ENCODE measurements at places on chromosomes 1 and 21.

DNA sequence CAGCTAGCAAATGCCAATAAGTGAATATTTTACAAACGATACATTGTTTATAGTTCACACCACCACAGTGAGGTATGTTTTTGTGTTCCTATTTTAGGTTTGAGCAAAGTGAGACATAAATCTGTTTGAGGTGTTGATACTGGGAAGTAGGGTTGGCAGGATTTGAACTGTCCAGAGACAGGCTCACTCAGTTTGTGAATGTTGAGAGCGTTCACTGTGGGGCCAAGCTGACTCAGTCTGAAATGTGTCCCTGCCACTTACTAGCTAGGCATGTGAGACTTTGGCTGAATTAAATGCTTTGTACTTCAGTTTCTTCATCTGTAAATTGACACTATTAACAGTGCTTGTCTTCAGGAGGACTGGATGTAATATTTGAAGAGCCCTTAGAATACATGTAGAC, 35.1 kb downstream of the DIRAS3 start:
- no peak for DNase-seq

DNA sequence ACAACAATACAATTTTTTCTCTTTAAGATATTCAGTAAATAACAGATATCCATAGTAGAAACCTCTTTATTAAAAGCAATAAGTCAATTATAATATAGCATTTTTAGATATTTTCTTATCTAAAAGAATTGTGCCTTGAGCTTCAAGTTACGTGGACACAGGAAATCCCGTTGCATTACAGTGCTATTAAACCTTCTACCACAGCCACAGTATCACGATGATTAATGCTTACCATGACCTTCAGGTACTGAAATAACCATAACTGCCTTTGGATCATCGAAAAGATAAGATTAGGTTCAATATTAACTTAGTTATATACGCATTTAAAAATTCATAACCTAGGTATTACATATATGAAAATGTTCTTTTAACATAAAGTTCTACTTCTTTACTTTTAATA, 17.9 kb downstream of the B3GALNT2 start:
- DNase-seq: no peak

DNA sequence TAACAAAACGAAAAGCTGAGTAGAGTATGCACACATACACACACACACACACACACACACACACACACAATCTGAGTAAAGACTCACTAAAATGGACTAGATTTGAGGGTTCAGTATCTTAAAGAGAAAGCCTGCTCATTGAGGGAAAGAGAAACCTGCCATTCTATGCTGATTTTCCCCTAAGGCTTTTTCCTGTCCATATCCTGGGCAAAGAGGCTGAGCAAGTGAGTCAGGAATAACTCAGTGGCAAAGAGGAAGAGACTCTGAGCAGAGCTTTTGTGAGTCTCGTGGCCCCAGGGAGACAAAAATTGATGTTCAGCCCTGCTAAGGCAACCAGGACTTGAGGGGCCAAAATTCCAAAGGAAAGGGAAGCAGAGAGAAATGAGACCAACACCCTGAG, 37.3 kb upstream of the RUNX1 start:
- no peak for DNase-seq

DNA sequence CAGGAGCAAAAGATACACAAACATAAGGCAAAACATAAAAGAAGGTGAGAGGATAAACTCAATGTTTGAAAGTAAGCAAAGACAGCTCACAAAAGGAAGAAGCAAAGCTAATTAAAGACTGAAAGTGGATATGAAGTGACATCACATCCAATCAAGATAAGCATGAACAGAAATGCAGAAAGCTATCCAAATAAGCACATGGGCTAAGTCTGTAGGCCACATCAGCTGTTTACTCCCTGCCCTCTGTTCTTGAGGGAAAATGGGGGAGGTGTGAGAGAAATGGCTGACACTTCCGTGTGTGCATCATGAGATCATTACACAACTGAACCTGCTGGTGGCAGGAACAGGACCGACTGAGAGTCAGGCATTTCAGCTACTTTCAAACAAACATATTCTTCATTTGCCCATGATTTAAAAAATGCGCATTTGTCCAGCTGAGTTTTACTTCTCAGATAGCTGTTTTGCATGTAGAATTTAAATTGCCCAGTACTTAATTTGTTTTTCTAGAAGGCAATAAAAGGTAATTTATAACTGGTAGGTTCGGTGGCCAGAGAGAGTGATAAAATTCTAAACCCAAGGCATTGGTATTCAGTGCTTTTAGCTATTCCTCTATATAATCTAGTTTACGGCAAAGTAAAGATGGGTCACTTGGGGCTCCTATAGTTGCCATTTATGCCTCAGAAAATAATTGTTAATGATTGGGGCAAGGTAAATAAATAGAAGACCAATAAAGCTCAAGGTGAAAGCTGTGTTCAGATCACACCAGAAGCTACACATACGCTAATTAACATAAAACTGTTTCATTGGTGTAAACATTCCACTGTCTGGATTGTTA, 27.2 kb upstream of the MAN1A2 start:
- no peak for DNase-seq

DNA sequence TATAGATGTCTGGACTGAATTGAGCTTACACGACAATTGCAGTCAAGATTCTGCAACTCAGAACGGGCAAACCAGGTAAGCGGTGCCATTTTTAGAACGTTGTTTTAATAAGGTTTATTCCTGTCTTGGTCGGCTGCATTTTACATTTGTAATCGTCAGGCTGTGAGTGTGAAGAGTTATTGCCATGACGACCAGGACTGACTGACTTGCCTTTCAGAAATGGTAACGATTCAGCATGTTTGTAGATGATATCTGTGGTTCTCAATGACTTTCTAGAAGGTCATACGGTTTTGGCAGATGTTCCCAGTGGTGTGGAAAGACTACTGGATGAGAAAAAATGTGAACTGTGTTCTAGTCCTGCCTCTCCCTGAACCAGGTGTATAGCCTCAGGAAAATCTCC, 271.3 kb upstream of the B3GALT2 start:
- DNase-seq: no peak

- DNase-seq: no peak
These were observed 5.3 kb upstream of the TFF2 start for GRCh38 chr21:42356046-42356445.

- no peak for DNase-seq
These were observed 272.2 kb downstream of the PAPPA2 start for GRCh38 chr1:176735201-176735600.

- no peak for DNase-seq
These were observed 4.7 kb downstream of the POGK start for GRCh38 chr1:166843769-166844596.

- DNase-seq: no peak
These were observed 3.8 kb downstream of the ZNF672 start for GRCh38 chr1:248841702-248842395.

GRCh38 chr1:156412653-156413321, 43.8 kb downstream of the RHBG start:
- DNase-seq: no peak

- DNase-seq: no peak
These were observed 7.1 kb downstream of the BLACAT1 start for GRCh38 chr1:205448540-205449253.

GRCh38 chr1:66873111-66873510, 51.5 kb downstream of the DNAI4 start:
- DNase-seq: no peak

DNA sequence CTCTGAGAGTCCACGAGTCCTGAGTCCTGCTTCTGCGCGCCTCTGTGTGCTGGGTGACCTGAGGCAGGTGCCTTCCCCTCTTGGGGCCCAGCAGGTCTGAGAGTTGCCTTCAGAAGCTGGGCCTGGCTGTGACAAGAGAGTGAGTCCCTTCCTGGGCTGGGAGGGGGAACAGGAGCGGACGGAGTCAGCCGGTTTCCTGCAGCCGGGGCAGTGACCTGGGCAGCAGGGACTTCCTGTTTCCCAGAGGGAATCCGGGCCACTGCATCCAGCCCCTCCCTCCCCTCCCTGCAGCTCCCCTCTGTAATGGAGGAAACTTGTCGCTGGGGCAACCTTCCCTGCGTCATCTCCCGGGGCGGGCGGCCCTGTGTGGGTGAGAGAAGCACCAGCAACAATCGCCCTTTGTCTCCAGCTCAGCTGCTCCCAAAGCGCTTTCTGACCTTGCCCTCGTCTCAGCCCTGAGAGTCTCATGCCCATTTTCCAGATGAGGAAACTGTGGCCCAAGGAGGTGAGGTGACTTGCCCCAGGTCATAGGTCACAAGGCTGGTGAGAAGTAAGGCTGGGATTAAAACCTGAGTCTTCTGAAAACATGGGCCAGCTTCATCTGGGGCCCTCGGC, 61.1 kb downstream of the SDC3 start:
- DNase-seq: no peak

GRCh38 chr1:103142461-103142860, 34.1 kb upstream of the COL11A1 start:
- no peak for DNase-seq

DNA sequence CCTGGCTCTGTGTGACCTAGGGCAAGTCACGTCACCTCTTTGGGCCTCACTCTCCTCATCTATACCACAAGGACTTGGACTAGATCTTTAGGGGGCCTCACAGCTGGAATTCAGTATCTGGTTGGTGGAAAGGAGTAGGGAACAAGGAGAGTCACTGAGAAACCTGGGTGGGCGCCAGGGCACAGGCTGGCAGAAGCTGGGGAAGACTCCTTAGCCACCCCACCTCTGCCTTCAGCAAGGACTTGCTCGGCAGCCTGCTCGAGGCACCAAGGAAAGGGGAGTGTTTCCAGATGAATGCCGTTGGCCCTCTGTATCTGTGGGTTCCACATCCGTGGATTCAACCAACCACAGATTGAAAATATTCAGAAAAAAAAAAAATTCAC, 1.2 kb upstream of the OPTC start:
- DNase-seq: no peak

- no peak for DNase-seq
These were observed 12.4 kb downstream of the COL18A1 start for GRCh38 chr21:45417256-45417950.

GRCh38 chr1:97770376-97770775, 150.5 kb downstream of the DPYD start:
- no peak for DNase-seq

DNA sequence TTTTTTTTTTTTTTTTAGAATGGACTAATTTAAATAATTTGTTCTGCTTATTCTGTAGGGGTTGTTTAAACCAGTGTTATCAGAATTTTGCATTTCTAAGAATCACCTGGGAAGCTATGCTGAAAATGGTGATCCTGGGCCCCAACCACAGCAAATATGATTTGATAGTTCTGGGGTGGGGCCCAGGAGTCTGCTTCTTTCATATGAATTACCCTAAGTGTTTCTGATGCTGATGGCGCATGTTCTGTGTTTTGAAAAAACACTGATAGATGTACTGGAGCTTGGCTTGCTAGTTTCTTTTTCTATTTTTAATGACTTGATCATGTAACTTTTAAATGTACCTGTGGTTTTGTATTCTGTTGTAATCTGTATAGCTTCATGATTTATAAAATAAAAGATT, 89.3 kb downstream of the CDC14A start:
- no peak for DNase-seq

DNA sequence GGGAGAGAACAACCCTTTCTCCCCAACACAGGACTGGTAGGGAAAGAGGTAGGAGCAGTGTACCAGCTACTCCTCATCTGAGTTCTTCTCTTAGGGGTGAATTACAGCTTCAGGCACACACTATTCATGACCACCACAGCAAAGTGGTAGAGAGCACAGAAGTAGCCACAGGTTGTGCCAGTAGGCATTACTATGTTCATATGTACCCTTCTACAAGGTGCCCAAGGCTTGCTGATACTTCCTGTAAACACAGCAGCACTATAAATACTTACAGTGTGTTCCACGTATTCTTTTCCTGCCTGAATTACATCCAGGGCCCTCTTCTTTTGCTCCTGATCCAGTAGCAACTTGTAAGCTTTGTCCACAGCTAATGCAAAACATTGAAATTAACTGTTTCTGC, 23.1 kb downstream of the DNAJC8 start:
- no peak for DNase-seq

DNA sequence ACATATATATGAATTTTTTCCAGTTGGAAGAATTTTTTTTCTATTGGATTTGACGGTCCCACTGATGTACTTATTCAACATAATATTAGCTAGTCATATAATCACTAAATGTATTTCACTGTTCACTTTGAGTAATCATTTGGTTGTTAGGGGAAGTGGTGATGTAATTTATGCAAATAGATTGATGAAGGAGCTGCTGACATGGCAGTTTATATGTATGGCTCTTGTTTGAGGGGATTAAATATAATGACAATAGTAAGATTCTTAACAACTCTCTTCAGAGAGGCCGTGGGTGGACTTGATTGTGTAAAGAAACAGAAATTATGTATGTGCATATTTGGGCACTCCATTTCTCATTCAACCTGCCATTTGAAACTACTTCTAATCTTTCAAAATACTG, 653.6 kb upstream of the ADGRL4 start:
- no peak for DNase-seq

DNA sequence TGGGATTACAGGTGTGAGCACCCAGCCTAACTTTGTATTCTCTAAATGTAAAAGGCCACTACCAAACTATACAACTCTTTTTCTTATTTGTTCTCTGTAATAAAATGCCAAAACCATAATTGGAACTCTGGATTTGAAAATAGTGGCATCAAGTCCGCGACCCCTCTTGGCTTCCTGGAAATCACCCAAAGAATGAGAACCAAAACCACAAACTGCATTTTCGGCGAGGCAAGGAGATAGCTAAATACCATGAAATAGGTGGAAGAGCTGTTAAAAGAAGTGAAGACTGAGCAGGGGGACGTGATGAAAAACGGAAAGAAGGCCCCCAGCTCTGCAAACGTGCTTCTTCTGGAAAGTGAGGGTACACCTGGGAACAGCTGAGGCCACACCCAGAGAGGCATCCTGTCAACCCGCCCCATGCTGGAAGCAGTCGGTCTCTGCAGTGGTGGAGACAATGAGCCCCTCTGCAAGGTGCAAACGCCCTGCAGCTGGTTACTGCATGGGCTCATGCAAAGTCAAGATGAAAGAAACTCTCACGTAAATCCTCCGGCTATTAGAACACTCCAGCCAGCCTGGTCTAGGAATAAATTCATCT, 22.5 kb downstream of the VPS26C start:
- no peak for DNase-seq

DNA sequence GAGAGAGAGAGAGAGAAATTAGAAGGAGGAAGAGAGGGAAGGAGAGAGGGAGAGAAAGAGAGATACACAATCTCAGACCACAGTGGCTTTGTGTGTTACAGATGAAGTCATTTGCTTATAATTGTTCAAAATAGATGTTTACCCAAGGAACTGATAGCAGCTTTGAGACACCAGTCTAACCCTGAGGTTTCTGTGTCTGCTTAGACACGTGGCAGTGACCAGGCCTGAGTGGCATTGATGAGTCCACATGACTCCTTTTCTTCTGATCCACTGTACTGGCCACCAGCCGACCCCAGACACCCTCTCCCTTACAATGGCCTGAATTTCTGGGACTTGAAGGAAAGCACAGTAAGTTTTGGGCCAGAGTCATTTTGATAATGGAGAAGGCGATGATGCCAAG, 104.9 kb downstream of the DUSP10 start:
- DNase-seq: no peak

- DNase-seq: no peak
These were observed 382.2 kb downstream of the NTNG1 start for GRCh38 chr1:107523061-107523460.

- DNase-seq: no peak
These were observed 4.2 kb downstream of the S100A13 start for GRCh38 chr1:153623101-153623500.

GRCh38 chr1:31752258-31752657, 11.9 kb downstream of the ADGRB2 start:
- no peak for DNase-seq

- DNase-seq: no peak
These were observed 47.0 kb downstream of the SERINC2 start for GRCh38 chr1:31460027-31460426.

GRCh38 chr1:221456918-221457317, 285.0 kb downstream of the DUSP10 start:
- DNase-seq: no peak

Measured in activated gamma-delta T cell (primary cell).